ENCODE measurements at places on chromosomes 3 and 15.

GRCh38 chr15:74365598-74366445 is 1.6 kb downstream of the CYP11A1 start:
- no peak for DNase-seq

DNA sequence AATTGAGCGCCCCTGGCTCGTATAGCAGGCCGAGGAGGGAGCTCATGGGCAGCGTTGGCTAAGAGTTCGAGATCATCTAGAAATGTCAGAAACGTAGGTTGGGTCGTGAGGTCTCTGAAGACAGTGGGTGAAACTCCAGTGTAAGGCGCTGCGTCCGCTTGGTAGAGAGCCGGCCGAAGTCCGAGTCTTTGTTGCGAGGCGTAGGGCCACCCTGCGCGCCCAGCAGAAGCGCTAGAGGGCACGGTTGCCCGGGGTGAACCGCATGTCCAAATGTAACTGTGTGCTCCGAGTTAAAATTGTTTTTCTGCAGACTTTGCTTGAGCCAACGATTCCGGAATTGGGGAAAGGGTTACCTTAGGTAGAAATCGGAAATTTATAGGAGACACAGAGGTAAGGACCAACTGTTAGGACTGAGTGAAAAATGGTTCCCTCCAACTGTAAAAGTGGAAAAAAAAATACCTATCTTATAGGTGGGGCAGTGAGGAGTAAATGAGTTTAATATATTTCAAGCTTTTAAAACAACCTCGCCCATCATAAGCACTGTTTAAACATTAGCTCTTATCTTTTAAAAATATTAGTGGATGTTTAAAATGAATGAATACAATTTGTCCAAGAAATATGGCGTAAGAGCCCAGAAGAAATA is 993 bp upstream of the SIAH2 start:
- DNase-seq = no peak

GRCh38 chr3:194023501-194024280 is 112.3 kb upstream of the HES1 start:
- DNase-seq = no peak

- no peak for DNase-seq
Measured at GRCh38 chr3:194246709-194247349, 104.3 kb downstream of the CPN2 start.

GRCh38 chr3:127613406-127613805 is 15.2 kb downstream of the MCM2 start:
- no peak for DNase-seq

DNA sequence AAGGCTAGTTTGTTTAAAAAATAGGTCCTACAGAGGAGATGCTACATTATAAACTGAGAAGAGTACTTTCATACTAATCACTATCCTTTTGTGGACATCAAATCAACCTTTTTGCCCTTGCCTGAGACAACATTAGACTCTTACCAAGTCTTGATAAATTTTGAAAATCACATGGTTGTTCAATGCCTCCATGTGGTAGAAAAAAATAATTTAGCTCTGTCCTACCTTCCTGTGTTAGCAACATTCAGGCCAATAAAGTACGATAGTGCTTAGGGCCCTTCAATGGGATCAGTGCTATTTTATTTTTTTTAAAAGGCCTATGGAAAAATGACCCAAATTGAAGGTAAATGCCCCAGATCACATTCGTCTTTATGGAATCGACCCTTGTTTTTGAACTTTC is 5.0 kb upstream of the UBE2E1 start:
- DNase-seq = no peak

DNA sequence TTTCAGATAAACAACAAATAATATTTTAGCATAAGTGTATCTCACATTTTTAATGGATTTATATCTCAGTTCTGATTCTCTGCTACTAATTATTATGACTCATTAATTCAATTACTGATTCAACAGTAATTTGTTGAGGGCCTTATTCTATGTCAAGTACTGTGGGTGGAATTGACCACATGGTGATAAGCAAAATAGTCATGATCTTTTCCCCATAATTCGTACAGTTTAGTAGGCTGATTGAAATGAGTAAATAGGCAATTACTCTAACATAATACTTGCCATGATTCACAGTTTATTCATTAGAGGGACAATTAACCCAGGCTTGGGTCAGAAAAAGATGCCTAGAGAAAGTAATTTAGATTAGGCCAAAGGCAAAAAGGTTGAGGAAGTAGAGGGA is 60.9 kb upstream of the SLC4A7 start:
- no peak for DNase-seq

- DNase-seq = no peak
Measured at GRCh38 chr3:37987315-37987697, 3.3 kb upstream of the VILL start.

DNA sequence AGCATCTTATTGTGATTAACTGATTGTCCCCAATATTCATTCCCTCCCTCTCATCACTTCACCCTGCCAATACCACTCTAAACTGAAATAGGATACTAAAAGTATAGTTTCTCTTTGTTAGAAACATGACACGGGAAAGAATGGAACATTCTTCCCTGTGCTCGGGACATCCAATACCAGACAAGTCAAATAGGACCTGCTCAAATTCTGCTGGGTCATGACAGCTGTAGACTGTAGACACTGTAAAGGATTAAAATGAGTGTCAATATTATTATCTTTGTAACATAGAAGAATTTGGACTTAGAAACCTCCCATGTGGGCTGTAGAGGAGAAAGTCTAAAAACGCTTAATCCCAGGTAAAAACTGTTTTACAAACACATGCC is 315.0 kb upstream of the NR2E3 start:
- no peak for DNase-seq

DNA sequence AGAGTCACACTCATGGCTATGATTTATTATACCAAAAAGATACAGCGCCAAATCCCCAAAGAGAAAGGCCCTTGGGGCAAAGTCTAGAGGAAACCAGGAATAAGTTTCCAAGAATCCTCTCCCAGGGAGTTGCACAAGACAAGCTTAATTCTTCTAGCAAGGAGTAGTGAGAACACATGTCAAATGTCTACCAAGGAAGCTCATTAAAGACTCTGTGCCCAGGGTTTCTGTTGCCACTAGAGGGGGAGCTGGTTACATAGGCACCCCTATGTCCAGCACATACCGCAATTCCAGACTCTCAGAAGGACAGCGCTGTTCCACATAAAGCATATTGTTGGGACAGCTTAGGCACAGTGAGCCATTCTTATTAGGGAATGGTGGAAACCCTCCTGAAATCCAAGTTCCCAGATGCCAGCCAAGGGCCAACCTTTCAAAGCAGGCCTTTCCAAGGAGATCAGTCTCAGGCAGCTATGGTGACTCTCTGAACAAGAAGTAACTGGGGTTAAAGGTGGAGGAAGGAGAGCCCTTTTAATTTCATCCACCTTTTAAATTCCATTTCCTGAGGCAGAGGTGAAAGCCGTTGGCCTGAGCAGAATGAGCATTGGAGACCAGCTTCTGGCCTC is 194.2 kb downstream of the UACA start:
- no peak for DNase-seq

- no peak for DNase-seq
Measured at GRCh38 chr3:184800349-184800930, 11.5 kb upstream of the VPS8 start.

- DNase-seq = no peak
Measured at GRCh38 chr3:13878281-13879101, 1.4 kb downstream of the WNT7A start.

GRCh38 chr15:71097890-71098289 is 17.4 kb upstream of the THSD4 start:
- DNase-seq = no peak

DNA sequence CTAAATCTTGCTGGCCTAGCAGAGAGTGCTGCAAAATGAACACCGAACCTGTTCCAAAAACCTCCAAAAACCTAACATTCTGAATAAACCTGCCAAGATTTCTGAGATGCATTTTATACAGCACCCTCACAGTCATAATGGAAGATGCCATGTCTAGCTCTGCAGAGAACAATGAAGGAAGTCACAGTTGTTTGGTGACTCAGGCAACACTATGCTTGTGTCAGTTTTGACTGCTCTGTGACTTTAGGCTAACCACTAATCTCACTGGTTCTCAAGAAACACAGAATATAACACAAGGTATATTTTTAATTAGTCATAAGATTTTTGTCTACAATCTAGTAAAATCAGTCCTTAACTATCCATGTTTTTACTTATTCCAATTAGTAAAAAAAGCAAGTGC is 606.6 kb downstream of the TBL1XR1 start:
- no peak for DNase-seq

GRCh38 chr3:64047787-64048186 is 24.5 kb upstream of the PSMD6 start:
- no peak for DNase-seq

DNA sequence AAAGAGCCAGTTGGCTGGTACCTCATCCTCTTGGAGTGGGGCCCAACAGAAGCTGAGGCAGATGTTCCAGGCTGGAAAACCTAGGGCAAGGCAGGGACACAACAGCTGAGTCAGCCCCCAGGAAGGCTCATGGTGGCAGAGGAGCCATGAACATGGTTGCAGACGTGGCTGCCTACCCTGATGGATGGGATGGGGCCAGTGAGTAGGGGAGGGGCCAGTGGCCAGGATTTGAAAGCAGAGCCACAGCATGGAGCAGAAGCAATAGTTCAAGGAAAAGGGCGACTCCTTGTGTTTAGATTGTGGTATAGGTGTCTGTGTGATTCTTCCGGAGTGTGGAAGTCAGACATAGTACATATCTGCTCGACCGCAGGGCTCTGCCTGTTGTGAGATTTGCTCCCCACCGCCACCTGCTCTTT is 24.2 kb downstream of the PXYLP1 start:
- DNase-seq = no peak

DNA sequence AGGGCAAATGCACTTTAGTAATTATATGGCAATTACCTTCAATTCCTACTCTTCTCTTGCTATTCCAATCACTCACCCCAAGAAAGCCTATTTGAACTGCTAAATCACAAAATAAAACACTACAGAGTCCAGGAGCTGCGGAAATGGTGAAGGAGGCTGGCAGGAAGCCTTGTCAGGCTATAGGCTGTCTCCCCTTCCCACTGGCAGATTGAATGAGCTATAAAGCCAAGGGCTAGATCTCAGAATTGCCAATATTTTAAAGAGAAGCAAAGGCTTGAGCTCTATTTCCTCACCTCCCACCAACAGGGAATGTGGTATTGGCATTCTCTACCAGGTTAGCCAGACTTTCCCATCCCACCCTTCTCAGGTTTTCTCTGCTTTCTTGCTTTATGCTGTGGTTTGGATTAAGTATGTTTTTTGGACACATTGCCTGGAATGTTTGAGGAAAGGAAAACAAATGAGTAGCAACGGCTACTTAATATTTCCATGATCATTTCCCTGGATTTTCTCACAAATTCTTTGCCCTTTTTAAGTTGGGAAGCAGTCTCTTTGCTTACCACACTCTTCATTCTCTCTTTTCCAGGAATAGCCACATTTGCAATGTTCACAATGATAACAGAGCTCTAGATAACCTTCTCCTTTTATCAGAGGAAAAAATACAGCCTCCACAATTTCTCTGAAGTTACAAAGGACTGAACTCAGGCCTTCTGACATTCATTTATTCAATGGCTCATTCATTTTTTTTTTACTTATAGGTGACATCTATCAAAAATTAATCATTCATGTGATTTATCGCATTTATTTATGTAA is 1125.4 kb downstream of the ROBO1 start:
- DNase-seq = no peak

GRCh38 chr3:54983266-54984099 is 55.6 kb upstream of the LRTM1 start:
- DNase-seq = no peak

DNA sequence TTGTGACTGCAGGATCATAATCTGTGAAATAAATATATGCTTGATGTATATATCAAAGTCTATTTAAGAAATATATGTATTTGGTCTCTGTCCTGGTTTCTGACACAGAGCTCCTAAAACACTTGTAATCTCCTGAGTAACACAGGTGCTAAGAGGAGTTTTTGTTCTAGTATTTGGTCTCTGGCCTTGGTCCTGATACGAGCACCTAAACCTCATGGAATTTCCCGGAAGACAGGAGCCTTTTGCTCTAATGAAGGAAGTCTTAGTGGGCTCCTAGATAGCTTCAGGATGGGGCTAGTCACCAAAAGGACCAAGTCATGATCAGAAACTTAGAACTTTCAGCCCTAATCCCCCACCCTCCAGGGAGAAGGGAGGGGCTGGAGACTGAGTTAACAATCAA is 19.2 kb upstream of the MUSTN1 start:
- no peak for DNase-seq

- DNase-seq = no peak
Measured at GRCh38 chr15:42058791-42059190, 35.6 kb downstream of the PLA2G4D start.

GRCh38 chr3:150270883-150271590 is 137.1 kb upstream of the TSC22D2 start:
- no peak for DNase-seq

GRCh38 chr3:129046732-129047552 is 13.6 kb upstream of the GP9 start:
- DNase-seq = no peak

- no peak for DNase-seq
Measured at GRCh38 chr3:46954178-46954577, 22.4 kb downstream of the CCDC12 start.

GRCh38 chr3:53941950-53942349 is 50.3 kb upstream of the SELENOK start:
- no peak for DNase-seq

- DNase-seq = no peak
Measured at GRCh38 chr15:85408270-85408746, 27.9 kb downstream of the AKAP13 start.

DNA sequence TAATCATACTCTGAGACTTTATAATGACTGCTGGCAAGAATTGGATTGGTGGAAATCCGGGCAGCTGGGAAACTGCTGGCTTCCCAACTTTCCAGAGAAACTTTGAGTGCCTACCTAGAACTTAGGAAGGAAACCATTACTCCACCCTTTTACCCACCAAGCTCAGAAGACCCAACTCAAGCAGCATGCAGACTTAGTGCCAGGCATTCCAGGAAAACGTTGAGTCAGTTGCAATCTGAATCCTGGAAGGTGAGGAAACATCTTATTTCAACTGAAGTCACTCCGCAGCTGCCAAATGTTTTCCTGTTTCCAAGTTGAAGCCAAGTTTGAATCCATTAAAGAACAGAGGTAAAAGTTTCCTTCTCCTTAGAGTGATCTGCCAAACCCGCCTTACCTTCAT is 126.5 kb downstream of the ZNF385D start:
- DNase-seq = no peak

DNA sequence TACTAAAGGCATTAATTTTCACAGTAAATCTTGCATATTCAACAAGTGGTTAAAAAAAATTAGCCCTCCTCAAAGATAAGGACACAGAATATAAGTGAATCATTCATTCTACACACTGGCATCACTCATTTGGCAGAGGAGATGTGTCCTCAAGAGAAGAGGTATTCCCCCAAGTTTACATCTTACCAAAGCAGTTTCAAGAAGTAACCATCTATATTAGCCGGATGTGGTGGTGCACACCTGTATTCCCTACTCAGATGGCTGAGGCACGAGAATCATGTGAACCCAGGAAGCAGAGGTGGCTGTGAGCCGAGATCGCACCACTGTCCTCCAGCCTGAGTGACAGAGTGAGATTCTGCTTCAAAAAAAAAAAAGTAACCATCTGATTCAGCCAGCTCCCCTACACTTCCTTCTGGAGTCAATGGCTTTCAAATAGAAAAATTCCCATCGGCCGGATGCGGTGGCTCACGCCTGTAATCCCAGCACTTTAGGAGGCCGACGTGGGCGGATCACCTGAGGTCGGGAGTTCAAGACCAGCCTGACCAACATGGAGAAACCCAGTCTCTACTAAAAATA is 15.4 kb downstream of the RAF1 start:
- no peak for DNase-seq

Data from epithelial cell of prostate (primary cell).